Stimulated activated CD4-positive, alpha-beta T cell treated with anti-CD3 and anti-CD28 coated beads, Interleukin-15, amount 100 ng/mL, for 1 hour (primary cell): ENCODE measurements at places on chromosomes 12 and 14.

- no peak for DNase-seq
Measured at GRCh38 chr12:54038284-54038870, 5.5 kb downstream of the HOXC5 start.

GRCh38 chr14:103949131-103949790 is 6.9 kb upstream of the RD3L start:
- no peak for DNase-seq

- DNase-seq, result no peak
Measured at GRCh38 chr14:36520601-36521525, 831 bp upstream of the NKX2-1 start.

- DNase-seq, result no peak
Measured at GRCh38 chr12:30945443-30946164, 19.1 kb downstream of the TSPAN11 start.

GRCh38 chr14:55107766-55108554 is 21.1 kb upstream of the LGALS3 start:
- no peak for DNase-seq

DNA sequence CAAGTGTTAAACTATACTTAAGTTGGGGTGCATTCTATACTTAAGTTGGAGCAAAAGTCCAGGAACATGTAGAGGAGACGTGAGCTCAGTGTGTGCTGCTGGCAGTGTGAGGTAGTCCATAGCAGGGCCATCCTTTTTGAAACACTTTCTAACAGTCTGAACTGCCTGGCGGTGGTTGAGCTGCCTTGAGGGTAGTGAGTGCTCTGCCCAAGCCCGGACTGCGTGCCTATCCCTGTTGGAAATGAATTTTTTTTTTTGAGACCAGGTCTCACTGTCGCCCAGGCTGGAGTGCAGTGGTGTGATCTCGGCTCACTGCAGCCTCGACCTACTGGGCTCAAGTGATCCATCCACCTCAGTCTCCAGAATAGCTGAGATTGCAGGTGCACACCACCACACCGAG is 14.1 kb downstream of the KCNH3 start:
- DNase-seq, result no peak

GRCh38 chr12:52182898-52183543 is 8.8 kb downstream of the KRT80 start:
- no peak for DNase-seq

DNA sequence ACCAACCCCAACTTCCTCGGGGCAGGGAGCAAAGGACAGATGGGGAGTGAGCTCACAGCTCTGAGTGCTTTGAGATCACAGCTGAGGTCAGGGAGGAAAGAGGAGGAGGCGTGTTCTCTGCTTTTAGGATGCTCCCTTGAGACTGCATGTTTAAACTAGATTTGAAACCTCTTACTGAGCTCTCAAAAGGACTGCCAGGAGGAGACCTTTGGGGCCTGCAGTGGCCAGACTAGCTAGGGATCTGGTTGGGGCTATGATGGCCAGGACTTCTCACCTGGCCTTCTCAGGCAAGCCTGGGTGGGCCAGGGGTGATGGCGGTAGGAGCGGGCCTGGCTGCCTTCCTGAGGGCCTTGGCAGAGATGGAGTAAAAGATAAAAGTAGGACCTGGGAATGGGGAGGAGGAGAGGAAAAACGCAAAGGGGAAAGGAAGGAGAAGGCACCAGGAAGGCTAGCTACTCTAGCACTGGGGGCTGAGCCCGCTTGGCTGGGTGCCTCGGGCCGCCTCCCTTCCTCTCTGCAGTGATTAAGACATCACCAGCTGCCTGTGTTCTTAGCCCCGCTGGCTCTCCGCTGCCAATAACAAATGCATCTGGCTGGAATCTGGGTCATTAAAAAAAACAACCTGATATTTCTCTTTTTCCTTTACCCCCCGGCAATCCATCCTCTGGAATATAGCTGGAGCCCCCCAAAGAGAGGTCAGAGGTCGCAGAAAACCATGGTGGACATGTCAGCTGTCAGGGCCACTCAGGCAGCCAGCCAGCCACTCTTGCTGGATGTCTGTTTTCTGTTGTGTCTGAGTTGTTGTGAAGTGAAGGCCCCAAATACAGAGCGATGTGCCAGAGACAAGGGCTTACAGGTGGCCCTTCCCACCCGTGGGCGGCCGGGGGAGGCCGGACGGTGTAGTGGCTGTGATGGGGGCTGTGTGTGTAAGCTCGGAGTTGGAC is 141.3 kb downstream of the TSPAN9 start:
- no peak for DNase-seq

DNA sequence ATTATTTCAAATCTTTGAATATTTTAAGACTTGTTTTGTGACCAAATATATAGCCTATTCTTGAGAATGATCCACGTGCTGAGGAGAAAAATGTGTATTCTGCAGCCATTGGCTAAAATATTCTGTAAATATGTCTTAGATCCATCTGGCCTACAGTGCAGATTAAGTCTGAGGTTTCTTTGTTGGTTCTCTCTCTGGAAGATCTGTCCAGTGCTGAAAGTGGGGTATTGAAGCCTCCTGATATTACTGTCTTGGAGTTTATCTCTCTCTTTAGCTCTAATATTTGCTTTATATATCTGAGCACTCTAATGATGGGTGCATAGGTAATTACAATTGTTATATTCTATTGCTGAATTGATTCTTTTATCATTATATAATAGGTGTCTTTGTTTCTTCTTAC is 617.4 kb upstream of the LRFN5 start:
- no peak for DNase-seq

GRCh38 chr12:118302053-118302452 is 70.7 kb downstream of the TAOK3 start:
- DNase-seq, result no peak

GRCh38 chr12:57584690-57585089 is 6.3 kb upstream of the PIP4K2C start:
- no peak for DNase-seq

- no peak for DNase-seq
Measured at GRCh38 chr12:97024393-97024792, 117.3 kb downstream of the NEDD1 start.

- no peak for DNase-seq
Measured at GRCh38 chr12:115835445-115835844, 442.0 kb downstream of the MED13L start.

DNA sequence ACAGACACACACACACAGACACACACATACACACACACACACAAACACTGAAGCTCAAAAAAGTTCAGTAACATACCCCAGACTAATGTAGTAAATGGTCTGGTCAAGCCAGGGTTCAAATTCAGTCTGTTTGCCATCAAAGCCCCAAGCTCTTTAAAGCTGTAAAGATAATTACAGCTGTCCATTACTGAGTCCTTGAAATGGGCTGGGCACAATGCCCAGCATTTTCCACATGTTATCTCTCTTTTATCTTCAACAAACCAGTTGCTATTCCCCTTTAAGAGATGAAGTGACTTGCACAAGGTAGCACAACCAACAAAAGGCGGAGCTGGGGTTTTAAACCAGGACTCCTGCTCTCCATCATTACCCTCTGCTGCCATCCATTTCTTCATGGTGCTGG is 7.6 kb upstream of the UNC119B start:
- DNase-seq, result no peak

GRCh38 chr12:15477761-15478160 is 155.5 kb downstream of the PTPRO start:
- DNase-seq, result no peak

GRCh38 chr14:24816011-24816928 is 182.3 kb upstream of the GZMB start:
- DNase-seq, result no peak

GRCh38 chr14:32509632-32510187 is 180.6 kb downstream of the AKAP6 start:
- no peak for DNase-seq

- no peak for DNase-seq
Measured at GRCh38 chr14:58639198-58639565, 1.4 kb downstream of the DACT1 start.

DNA sequence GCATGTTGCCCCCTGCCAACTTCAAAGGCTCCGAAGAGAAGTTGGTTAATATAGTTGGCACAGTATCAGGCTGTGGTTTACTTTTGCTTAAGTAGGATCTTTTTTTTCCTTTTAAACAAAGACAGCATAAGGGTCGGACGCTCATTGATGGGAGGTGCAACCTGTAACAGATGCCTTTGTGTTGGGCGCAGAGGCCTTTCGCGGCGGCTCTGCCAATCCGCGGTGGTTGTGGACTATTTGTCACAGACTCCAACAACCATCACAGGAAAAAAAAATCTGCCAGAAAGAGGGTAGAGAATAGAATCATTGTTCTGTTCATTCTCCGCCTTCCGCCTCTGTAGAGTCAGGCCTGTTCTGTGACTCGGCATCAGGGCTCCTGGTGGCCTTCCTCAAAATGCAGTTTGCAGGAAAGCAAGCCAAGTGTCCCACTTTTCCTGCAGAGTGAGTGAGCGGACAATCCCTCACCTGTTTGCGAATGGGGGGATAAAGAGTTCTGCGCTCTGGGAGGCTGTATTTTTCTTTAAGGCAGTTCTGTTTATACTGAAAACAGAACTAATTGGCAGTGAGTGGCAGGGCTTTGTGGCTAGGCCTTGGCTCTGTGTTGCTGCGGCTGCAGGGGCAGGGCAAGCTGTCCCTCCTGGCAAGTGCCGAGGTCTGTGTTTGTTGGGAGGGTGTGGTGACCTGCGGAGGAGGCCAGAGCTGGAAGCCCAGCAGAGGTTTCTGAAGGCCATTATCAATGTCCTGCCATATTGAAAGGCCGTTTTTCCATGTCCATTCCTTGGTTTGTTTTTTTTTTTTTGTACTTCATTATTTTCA is 83.0 kb upstream of the PIWIL1 start:
- no peak for DNase-seq

- no peak for DNase-seq
Measured at GRCh38 chr12:99043319-99043914, 398.3 kb downstream of the APAF1 start.
